ENCODE measurements at places on chromosomes 7 and 10. TPM values are rescaled to one million over a fixed set of nuclear protein-coding genes. Genes with fewer than 3 reads are reported as not detected.

The NODAL gene
- not detected for polyA plus RNA-seq

The ZNF277 gene
- polyA plus RNA-seq = 26.8 TPM

The MAGI2 gene
- 0.94 TPM for polyA plus RNA-seq

The MRPS16 gene
- polyA plus RNA-seq = 61.4 TPM

The UTF1 gene
- not detected for polyA plus RNA-seq
